Choroid plexus epithelial cell (primary cell): ENCODE measurements at places on chromosomes 5 and 9.

- no peak for DNase-seq
Observed at GRCh38 chr5:75651575-75652238, 40.5 kb downstream of the ANKDD1B start.

DNA sequence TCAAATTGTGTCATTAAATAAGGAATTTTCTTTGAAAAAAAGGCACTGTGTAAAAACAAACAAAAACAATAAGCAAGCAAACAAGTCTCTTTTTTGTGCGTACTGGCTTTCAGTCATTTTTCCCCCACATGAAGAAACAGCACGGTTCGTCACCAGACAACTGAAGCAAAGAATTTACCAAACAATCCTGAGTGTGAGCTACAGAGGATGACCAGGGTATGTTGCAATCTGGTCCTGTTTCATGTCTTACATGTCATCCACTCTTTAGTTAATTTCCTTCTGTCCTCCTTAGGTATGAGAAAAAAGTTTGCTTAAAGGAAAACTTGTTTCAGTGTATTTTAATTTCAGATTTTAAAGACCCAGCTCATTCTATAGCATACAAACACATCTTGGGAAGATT lies 1080.7 kb upstream of the NUDT12 start:
- DNase-seq: peak; percentile 12

- peak; percentile 60 for DNase-seq
Observed at GRCh38 chr9:10366171-10366779, 246.5 kb downstream of the PTPRD start.

GRCh38 chr9:76904661-76905457 lies 1.1 kb downstream of the PRUNE2 start:
- no peak for DNase-seq
